OCI-M1 (cell line): ENCODE measurements at places on chromosomes 6 and 20.

- DNase-seq: no peak
Measured at GRCh38 chr6:14824484-14825275, 421.2 kb upstream of the JARID2 start.

DNA sequence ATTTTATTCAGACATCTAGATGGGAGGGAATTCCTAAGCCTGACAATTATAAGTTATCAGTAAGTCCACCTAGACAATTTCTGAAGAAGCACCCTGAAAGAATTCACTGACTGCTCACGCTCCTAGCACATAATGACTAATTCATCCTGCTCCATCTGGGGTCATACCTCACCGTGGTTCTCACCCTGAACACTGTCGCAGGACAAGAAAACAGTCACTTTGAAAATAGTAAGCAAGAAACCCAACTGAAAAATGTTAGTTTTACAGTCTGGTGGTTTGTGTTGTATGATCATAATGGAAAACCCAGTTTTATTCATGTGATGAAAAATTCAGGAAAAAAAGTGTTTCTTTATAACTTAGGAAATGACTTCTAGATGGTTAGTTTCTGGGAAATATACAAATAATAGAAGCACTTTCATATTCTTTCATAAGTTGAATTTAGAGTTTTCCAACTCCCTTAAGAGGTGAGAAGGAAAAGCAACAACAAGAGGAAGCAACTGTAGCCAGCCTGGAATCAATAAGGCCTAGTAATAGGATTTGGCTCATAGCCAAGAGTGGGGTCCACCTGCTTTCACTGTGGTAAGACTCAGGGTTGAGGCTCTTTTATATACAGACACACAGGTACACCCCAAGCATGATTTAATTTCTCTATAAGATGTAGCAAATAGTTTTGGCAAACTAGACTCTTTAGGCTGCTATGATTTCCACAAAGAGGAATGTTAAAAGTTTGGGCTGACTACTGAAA, 94.1 kb downstream of the HIVEP2 start:
- no peak for DNase-seq

- no peak for DNase-seq
Measured at GRCh38 chr6:147869201-147869600, 360.7 kb downstream of the SAMD5 start.

DNA sequence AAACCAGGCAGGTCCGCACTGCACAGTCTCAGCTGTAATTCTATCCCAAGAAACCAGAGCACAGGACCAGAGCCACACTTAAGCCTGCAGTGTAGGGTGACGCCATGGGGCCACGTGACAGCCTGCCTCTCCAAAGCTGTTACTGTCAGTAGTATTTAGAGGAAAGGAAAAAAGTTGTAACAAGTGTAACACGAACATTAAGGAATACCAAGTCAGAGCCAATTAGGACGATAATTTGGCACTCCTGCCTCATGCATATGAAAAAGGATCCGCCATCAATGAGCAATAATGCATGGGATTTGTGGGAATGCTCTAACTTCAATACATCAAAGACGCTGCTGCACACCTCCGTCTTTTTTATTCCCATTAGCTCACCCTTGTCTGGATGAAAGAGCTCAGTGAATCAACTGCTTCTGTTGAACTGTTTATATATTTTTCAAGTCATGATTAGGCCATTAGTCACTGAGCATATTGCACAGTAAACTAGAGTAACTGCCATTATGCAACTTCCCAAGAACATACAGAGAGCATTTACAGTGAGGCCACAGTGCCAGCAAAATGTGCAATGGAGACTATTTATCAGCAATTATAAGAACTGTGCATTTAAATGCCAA, 79.9 kb downstream of the ATXN1 start:
- no peak for DNase-seq

GRCh38 chr20:6744805-6745204, 22.7 kb upstream of the BMP2 start:
- DNase-seq: no peak

DNA sequence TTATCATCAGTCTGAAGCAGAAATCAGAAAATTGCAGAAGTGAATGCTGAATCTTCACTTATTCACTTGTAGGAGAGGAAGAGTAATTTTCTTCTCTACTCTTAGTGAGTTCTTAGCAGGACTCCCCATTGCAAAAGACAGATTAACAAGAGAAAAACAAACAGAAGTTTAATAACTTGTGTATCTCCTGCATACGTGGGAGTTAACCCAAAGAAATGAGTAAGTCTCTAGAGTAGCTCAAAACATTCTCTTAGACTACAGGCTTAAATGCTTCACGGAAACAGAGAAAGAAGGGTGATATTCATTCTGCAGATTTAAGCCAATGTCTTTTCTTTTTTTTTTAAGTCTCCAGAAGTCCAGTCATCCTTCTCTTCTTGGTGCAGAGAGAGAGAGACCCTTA, 97.9 kb upstream of the TMEM181 start:
- DNase-seq: no peak

- no peak for DNase-seq
Measured at GRCh38 chr20:40535816-40536215, 153.2 kb downstream of the MAFB start.

- DNase-seq: no peak
Measured at GRCh38 chr20:8652396-8652795, 416.5 kb upstream of the PLCB4 start.

- no peak for DNase-seq
Measured at GRCh38 chr6:168004023-168004422, 6.6 kb downstream of the KIF25 start.

DNA sequence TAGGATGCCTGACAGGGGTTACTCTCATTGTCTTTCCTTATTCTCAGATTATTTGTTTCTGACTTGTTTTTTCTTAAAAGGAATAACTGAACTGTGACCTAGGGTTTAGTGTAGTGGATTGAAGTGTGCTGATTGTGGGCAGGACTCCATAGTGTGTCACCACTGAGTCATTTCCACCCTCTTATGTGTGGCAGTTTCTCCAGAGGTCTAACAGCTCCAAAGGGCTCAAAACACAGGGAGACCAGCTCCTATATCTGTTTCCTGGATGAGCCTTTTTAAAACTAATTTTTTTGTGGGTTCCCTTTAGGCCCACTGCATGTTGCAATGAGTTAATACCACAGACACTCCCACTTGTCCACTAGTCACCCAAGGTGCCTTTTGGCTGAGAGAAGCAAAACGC, 951.1 kb upstream of the ADGRB3 start:
- peak; percentile 66 for DNase-seq

GRCh38 chr6:15776458-15776980, 113.7 kb upstream of the DTNBP1 start:
- DNase-seq: no peak

- DNase-seq: no peak
Measured at GRCh38 chr20:44650771-44651433, 597 bp downstream of the ADA start.

DNA sequence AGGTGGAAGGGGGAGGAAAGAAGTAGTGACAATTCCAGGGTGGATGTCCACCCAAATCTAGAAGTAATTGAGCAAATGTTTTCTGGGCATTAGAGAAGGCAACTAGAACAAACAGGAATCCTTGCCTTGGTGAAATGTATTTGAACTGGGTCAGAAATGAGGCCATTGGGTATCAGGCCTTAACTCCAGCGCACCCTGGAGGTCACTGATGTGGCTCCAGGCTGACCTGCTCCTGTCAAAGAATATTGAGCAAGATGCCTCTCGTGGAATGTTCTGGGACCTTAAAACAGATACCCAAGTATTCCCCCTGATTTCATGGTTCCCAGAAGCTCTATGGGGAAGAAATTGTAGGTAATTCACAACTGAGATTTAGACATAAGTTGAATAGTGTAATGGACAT, 6.9 kb downstream of the HLA-DPB1 start:
- peak; percentile 77 for DNase-seq

DNA sequence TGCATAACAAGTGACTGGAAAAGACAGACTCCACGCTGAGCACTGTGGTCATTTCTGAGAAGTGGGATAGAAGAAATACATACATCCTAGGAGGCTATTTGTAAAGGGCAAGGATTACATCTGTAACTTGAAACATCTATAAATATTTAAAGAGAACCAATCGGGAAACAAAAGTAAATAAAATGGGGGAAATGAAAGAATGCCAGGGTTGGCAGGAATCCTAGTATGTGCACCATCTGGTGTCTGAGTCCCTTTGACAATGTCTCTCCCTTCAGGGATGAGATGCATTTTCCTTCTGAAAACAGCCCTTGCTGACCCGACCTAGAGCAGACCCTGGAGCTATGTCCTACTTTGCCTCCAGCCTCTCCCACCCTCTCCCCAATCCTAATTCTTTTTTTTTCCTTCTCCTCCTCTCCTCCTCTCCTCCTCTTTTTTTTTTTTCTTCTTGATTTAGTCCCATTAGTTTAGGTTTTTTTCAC, 53.2 kb downstream of the VSTM2L start:
- DNase-seq: no peak

GRCh38 chr20:4152696-4153235, 137.4 kb upstream of the RNF24 start:
- no peak for DNase-seq

DNA sequence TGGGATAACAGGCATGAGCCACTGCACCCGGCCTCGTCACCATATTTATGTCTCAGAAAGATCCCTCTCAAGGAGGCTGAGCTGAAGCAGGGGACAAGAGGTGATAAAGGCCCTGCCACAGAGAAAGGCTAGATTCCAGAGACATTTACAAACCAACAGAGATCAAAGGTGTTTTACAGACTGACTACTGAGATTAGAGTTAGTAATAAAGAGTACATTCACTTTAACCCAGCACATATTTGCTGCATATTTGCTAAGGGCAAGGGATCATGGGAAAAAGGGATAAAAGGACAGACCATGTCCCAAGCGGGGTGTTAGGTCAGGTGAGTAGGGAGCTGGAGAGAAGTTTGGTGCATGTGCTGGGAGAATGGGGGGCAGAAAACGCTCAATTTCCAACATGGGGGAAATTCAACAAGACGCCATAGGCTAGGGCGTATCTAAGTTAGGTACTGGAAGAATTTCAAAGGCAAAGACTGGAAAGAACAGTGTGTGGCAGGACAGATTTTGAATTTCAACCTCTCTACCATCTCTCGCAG, 43.8 kb upstream of the SEC63 start:
- DNase-seq: no peak

GRCh38 chr6:16657768-16658167, 103.5 kb downstream of the ATXN1 start:
- no peak for DNase-seq

GRCh38 chr6:143965503-143966171, 42.4 kb downstream of the PLAGL1 start:
- DNase-seq: peak; percentile 81

DNA sequence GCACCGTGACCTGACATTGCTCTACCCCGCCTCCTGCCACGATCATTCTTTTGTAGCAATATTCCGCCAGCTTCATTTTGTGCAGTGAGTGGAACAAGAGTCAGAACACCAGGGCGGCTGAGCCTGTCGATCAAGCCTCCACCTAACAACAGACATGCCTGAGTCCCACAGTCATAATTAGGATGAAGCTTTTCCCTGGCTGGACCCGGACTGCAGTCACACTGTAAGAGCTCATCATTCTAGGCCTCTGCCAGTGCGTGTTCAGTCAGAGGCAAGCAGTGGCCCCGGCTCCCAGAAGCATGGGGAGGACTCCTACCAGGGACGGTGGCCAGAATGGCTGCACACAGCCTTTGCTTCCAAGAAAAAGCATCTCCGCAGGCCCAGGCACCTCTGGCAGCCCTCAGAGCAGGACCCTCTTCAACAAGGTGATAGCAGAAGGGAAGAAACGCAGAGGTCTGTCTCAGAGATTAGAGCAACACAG, 23.2 kb upstream of the UNC93A start:
- no peak for DNase-seq
